ENCODE measurements at places on chromosomes 6 and 20.

DNA sequence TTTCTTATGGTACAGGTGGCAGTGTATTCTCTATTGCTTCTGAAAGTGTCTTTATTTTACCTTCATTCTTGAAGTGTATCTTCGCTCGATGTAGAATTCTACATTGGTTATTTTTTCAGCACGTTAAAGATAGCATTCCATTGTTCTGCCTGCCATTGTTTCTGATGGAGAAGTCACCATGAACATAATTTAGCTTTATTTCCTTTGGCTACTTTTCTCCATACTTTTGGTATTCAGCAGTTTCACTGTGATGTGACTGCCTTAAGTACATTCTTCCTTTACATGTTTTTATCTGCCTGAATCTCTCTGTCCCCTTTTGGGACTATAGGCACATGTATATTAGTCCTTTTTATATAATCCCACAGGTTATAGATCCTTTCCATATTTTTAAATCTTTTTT lies 19.0 kb downstream of the ZNF133 start:
- no peak for DNase-seq

GRCh38 chr6:70327036-70327435 lies 24.2 kb upstream of the COL9A1 start:
- DNase-seq: no peak

DNA sequence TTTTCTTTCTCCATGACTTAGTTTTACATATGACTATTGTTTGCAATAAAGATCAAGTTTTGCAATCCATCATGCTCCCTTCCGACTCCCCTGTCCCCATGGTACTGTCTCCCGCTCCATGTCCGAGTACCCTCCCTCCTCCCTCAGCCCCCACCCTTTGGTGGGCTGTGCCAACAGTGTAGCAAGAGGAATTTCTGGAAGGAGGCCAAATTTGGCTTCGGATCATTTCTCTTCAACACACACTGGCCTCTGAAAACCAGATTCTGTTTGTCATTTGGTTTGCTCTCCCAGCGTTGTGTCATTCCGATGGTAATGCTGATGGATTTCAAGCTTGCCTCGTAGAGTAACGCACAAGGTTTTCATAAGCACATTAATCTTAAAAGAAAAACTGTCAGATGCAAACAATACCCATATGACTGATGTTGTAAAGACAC lies 22.9 kb upstream of the PAX1 start:
- DNase-seq: no peak

DNA sequence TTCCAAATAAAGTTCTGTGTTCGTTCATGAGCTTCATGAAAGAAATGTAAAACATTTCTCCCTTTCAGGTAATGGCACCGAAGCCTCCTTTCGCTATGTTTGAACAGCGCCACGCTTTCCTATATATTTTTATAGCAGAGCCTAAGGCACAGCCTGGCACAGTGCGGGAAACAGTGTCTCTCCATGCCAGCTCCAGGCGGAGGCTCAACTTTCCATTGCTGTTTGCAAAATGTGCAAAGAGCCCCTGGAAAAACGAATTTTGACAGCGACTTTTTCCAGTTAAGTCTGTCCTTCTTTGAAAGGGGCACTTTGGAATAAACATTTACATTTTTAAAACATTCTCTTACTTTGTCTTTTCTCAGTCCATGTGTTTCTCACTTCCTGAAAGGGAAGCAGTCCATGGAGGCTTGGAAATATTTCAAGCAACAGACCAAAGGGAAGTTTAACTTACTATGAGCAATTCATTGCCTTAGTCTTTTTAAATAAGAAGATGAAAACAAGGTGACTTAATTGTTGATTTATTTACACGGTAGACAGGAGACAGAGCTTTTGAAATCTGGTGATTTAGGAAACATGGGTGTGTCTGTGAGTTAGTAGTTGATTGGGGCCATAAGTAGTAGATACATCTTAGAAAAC lies 769 bp downstream of the CCN6 start:
- no peak for DNase-seq

- DNase-seq: no peak
These were observed 45.3 kb downstream of the IGF2R start for GRCh38 chr6:160013987-160014868.

DNA sequence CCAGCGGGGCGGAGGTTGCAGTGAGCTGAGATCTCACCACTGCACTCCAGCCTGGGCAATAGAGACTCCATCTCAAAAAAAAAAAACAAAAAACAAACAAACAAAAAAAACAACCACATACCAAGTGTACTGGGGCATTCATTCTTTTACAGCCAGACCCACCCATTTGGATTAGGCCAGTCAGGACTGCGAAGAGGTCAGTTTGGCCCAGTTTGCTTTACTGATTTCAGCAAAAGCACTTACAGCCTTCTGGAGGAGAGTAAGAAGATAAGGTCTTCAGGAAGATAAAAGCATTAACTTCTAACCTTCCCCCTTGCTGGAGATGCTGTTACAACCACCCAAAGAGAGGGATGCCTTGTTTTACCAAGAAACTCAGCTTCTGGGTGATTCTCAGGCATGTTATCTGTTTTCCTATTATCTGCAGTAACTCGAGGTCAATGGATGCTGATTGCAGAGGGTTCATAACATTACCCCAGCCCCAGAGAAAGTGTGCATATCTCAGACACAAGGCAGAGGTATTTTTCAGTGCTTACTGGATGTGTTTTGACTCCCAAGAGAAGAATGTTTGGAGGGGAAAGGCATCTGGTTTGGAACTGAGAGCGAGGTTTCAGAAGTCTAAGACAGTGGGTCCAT lies 118.9 kb downstream of the RIN2 start:
- no peak for DNase-seq

DNA sequence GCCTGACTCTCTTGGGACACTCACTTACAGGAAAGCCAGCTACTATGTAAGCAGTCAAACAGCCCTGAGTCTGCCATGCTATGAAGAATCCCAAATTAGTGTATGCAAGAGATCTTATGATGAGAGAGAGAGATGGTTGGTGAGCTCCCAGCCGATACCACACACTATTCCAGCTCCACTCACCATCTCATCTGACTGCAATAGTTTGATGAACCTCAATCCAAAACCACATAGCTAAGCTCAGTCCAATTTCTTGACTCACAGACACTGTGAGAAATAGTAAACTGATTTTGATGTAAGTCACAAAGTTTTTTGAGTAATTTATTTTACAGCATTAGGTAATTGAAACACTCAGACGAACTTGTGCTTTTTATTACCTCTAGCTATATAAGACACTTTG lies 441.4 kb downstream of the COL12A1 start:
- no peak for DNase-seq

DNA sequence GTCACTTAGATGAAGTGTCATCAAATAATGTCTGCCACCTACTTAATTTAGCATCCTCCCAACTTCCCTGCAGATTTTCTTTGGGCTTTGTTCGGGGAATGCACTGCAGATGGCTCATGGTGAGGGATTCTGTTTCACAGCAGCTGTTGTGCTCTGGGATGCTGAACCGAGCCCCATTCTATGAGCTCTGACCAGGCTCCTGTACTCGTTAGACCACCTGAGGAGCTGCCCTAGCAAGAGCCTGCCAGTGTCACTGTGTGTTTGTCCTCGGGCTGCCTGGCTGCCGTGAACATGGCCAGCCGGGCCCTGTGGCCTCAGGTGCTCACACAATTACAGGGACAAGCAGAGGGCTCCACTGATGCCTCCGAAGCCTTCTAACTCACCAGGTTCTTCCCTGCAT lies 238.8 kb upstream of the ECI2 start:
- no peak for DNase-seq

GRCh38 chr20:61053889-61054288 lies 198.2 kb upstream of the CDH4 start:
- no peak for DNase-seq

GRCh38 chr20:24420567-24420966 lies 48.9 kb upstream of the SYNDIG1 start:
- no peak for DNase-seq

- no peak for DNase-seq
These were observed 9.6 kb downstream of the SLC18B1 start for GRCh38 chr6:132788658-132789395.

DNA sequence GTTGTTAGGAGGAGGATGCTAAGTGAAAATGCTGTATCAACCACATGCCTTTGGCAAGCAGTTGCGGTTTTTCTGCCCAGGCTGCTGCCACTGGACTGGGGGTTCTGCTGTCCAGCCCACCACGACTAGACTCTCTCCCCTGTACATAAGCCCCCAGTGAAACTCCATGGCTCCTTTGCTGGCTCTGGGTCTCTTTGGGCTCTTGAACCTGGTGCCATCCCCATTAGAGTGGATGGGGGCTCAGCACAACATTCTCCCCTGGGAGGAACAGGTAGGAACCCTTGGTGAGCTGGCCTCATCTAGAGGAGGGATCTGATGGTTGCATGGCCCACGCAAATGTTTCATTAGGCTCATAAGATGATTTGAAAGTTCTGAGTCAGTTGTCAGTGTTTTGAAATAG lies 204.8 kb upstream of the KCNG1 start:
- DNase-seq: no peak

- DNase-seq: no peak
These were observed 25.7 kb downstream of the EPHA7 start for GRCh38 chr6:93393554-93394074.

- no peak for DNase-seq
These were observed 155.4 kb downstream of the SYCP2 start for GRCh38 chr20:59777814-59778575.

DNA sequence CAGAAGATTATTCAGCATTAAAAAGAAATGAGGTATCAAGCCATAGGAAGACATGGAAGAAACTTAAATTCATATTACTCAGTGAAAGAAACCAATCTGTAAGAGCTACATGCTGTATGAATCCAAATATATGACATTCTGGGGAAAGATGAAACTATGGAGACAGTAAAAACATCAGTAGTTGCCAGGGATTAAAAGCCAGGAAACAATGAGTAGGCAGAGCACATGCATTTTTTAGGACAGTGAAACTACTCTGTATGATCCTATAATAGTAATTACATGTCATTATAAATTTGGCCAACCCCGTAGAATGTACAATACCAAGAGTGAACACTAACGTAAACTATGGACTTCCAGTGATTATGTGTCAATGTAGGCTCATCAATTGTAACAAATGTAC lies 92.8 kb upstream of the RNF217 start:
- no peak for DNase-seq

- no peak for DNase-seq
These were observed 61.1 kb downstream of the PFDN4 start for GRCh38 chr20:54268941-54269340.

GRCh38 chr20:8094850-8095249 lies 37.2 kb upstream of the PLCB1 start:
- no peak for DNase-seq

DNA sequence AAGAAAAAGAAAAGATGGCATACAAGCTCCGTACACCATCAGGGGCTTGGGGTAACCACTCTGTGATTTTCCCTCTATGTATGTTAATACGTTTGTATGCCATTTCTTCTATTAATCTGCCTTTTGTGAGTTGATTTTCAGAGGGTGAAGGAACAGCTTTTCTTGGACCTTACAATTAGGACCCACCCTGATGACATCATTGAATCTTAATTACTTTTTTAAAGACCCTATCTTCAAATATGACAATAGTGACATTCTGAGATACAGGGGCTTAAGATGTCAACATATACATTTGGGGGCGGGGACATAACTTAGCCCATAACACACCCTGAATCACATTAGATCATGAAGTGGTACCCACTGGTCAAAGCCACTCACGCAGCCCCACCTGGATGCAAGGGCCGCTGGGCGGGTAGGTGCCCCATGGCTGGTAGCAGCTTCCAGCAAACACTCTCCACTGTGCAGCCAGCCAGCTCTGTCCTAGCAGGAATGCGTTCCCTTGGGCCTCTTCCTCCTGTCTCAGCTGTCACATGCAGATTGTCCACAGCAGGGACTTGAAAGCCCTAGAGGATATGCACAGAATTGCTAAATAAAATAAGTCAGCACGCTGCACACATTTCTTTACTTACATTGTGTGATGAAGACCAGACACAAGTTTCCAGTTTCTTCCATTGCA lies 74.5 kb downstream of the FOXF2 start:
- DNase-seq: no peak

DNA sequence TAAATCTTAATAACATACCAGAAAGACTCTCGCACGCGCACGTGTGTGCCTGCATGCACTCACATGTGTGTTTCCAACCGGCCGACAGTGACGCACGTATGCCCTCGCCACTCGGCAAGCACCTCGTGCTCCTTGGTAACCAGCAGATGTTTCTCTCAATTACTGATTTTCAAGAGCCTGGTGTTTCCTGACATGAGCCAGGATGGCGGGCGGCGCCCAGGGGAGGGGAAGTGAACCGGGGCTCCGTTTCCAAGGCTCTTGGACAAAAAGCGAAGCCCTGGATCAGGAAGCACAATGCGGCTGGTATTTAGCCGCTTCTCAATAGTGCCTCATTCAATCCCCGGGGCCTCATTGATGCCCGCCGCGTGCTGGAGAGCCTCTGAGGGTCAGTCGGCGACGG lies 37.7 kb downstream of the PMEPA1 start:
- no peak for DNase-seq

GRCh38 chr6:158113802-158114201 lies 54.3 kb downstream of the SERAC1 start:
- no peak for DNase-seq

DNA sequence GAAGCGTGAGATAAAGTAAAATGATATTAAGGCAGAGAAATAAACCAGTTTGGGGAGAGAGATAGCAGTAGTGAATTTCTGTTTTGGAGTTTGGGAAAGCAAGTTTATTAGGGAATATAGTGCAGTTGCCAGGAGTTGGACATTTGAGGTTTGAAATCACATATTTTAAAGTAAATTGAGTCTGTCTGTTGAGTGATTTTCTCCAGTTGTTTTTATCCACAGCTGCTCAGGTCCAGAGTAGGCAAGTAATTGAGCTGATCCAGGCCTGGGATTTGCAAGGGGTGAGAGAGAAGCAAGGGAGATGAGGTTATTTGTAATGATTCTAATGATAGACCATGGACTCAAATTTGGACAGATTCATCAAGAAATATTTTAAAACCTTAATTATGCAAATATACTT lies 481.9 kb downstream of the UTRN start:
- DNase-seq: no peak

DNA sequence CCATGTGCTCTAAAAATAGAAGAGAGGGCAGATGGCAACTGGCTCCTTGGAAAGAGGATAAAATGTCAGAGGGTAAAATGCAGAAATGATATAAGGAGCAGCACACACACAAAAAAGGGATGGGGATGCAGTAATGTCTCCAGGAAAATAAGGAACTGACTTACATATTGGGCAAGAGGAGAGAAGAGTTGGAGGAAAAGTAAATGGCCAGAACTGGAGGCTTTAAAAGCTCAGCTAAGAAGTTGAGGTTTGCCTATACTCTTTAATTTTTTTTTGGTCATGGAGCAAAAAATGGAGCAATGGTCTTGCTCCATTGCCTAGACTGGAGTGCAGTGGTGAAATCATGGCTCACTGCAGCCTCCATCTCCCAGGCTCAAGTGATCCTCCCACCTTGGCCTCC lies 93.7 kb downstream of the SULF2 start:
- DNase-seq: no peak

GRCh38 chr20:62804021-62804626 lies 511 bp upstream of the OGFR start:
- no peak for DNase-seq

GRCh38 chr20:1820138-1821079 lies 74.8 kb upstream of the SIRPA start:
- no peak for DNase-seq

Data from liver (tissue), 10 donors.